ENCODE measurements at places on chromosomes 1 and 21. TPM values are rescaled to one million over a fixed set of nuclear protein-coding genes. Genes with fewer than 3 reads are reported as not detected.

Gene SPAG17
- 19.9 TPM for total RNA-seq

Gene LRRC53
- total RNA-seq, result not detected

Gene RHCE
- total RNA-seq, result 0.31 TPM

Gene ACTA1
- total RNA-seq, result 0.83 TPM

Data from lung (tissue), 17 donors.